GM18507 (cell line): ENCODE measurements at places on chromosomes 6 and 20.

GRCh38 chr6:55968926-55969325, 93.5 kb upstream of the BMP5 start:
- DNase-seq = no peak

GRCh38 chr6:140071601-140072062, 697.2 kb upstream of the CITED2 start:
- no peak for DNase-seq

DNA sequence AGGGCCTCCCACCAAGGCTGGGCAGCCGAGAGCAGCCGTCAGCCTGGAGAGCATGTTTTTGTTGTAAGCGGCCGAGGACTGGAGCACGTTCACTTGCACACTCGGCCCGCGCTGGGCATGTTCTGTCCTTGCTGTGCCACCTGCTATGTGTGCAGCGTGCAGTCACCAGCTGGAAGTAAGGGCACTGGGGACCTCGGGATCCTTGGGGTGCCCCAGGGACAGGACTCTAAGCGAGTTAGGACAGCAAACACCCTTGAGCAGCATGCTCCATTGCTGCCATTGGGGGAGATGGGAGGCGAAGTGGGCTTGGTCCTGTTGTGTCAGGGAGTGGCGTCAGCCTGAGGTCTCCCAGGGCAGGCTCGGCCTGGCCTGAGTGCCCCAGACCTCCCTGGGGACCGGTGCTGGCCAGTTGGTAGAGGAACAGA, 18.6 kb downstream of the DYNLT1 start:
- DNase-seq = no peak

DNA sequence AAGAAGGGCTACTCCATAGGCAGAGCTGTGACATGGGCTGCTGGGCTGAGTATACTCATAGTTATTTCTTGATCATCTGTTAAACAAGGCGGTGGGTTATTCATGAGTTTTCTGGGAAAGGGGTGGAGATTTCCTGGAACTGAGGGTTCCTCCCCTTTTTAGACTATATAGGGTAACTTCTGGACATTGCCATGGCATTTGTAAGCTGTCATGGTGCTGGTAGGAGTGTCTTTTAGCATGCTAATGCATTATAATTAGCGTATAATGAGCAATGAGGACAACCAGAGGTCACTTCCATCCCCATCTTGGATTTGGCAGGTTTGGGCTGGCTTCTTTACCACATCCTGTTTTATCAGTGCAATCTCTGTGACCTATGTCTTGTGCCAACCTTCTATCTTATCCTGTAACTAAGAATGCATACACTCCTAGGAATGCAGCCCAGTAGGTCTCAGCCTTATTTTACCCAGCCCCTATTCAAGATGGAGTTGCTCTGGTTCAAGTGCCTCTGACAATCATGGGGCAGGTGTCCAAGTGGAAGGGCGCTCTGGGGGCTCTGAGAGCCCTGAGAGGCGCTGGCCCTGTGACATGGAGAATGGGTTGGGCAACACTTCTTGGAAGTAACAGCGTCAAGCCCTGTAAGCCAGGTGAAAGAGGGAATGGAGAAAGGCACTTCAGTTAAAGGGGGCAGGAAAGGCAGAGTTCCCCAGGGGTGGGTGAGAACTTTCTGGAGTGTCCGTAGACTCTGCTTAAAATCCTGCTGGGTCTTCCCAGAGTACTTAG, 354.2 kb upstream of the SULF2 start:
- no peak for DNase-seq

- no peak for DNase-seq
Measured at GRCh38 chr6:133034509-133035206, 206.5 kb upstream of the EYA4 start.

DNA sequence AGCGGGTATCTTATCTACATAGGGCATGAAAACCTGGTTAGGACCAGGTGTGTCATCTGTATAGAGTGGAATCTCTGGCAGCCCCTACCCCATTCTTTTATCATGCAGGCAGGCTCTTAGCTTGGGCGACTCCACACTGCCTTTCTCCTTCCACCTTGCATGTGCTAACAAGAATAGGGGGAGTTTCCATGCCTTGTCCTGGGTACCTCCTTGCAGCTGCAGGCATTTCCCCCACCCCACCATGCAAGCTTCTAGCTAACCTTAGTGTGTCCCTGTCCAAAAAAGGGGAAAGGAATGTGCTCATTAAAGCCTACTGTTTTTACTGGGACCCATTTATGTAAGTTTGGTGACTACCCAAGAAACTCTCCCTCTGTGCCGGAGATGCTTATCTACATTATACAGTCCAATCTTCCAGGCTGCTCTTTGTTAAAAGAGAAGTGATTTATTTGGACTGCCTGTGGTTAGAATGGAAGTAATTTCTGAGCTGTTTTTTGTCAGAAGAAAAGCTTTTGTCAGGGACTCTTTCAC, 10.5 kb upstream of the CEP43 start:
- DNase-seq = no peak

DNA sequence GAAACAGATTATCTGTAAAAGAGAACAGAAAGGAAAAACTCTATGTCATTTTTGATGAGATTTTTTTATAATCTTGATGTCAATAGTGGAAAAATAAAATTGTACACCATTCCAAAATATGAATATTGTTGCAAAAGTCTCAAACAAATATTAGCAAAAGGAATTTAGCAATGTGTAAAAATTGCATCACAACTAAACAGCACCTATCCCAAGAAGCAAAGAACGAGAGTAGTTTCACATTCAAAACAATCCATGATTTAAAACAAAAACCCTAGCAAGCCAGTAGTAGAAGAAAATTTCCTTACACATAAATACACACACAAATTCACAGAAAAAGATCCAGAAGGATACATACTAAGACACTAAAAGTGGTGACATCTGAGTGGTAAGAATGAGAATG, 38.4 kb downstream of the LCA5 start:
- DNase-seq = no peak

DNA sequence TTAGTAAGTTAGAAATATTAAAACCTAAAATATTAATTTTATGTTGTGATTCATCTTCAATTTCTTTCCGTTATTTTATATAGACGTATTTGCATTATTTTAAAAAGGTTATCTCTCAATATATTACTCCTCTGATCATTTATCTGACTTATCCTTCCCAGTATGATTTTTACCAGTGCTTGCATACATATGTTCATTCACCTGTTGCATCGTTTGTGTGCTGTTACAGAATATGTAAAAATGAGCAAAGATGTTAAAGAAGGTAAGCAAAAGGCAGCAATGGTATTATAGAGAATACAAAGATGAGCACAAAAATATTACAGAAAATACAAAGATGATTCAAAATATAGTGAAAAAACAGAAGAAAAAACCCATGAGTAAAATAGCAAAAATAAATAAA, 48.9 kb downstream of the SYCP2 start:
- DNase-seq = no peak

- no peak for DNase-seq
Measured at GRCh38 chr6:157755032-157755745, 67.9 kb upstream of the SNX9 start.

GRCh38 chr20:62792940-62793756, 3.1 kb upstream of the MRGBP start:
- DNase-seq = no peak

DNA sequence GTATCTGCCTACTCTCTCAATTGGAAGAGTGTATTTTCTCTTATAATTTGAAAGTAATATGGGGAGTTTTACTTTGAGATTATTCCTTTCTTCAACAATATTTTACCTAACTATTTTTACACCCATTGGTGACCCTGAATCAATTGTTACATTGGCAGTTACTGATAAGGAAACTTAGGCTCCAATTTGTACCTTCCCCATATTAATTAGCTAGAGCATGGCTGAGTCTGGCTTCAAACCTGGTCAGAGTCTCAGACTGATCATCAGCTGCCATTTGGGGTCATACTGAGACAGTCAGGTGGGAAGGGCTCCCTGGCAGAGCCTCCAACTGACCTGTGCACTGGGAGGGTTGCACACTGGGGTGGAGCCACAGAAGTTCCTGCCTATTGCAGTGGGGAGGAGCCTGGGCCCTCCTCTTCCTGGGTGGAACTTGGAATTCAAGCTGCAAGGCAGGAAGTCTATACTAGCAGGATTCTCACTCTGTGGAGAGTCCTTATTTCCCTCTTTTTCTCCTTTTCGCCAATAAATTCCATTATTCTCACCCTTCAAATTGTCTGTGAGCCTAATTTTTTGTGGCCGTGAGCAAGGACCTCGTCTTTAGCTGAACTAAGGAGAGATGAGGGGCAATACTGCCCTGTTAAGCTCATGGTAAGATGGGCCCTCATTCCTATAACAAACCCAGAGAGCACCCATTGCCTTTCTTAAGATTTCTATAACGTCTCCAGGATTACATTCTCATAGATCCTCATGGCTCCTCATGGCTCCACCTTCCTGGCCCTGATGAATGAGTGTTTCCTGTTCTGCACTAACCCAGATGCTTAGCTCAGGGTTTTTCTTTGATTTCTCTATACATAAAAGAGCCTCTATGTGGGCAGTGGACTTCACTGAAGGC, 285.1 kb downstream of the ADGB start:
- DNase-seq = no peak

GRCh38 chr6:129342243-129342642, 367.7 kb downstream of the ARHGAP18 start:
- no peak for DNase-seq

- no peak for DNase-seq
Measured at GRCh38 chr6:149033454-149033853, 284.1 kb upstream of the TAB2 start.

- DNase-seq = no peak
Measured at GRCh38 chr20:22303523-22303922, 280.8 kb downstream of the FOXA2 start.

- no peak for DNase-seq
Measured at GRCh38 chr6:70797625-70798024, 129.9 kb downstream of the SMAP1 start.
